ENCODE measurements at places on chromosomes 5 and 9.
A peak's percentile ranks its signal among the peaks of the same experiment; 100 is the strongest.

- no peak for DNase-seq
Observed at GRCh38 chr5:180116077-180116999, 44.8 kb upstream of the RNF130 start.

DNA sequence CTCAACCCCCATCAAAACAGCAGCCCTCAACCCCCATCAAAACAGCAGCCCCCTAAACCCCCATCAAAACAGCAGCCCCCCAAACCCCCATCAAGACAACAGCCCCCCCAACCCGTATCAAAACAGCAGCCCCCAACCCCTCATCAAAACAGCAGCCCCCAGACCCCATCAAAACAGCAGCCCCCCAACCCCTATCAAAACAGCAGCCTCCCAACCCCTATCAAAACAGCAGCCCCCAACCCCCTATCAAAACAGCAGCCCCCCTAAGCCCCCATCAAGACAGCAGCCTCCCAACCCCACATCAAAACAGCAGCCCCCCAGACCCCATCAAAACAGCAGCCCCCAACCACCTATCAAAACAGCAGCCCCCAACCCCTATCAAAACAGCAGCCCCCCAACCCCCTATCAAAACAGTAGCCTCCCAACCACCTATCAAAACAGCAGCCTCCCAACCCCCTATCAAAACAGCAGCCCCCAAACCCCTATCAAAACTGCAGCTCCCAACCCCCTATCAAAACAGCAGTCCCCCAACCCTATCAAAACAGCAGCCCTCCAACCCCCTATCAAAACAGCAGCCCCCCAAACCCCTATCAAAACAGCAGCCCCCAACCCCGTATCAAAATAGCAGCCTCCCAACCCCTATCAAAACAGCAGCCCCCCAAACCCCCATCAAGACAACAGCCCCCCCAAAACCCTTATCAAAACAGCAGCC is 1.2 kb downstream of the TPPP start:
- DNase-seq, result no peak

DNA sequence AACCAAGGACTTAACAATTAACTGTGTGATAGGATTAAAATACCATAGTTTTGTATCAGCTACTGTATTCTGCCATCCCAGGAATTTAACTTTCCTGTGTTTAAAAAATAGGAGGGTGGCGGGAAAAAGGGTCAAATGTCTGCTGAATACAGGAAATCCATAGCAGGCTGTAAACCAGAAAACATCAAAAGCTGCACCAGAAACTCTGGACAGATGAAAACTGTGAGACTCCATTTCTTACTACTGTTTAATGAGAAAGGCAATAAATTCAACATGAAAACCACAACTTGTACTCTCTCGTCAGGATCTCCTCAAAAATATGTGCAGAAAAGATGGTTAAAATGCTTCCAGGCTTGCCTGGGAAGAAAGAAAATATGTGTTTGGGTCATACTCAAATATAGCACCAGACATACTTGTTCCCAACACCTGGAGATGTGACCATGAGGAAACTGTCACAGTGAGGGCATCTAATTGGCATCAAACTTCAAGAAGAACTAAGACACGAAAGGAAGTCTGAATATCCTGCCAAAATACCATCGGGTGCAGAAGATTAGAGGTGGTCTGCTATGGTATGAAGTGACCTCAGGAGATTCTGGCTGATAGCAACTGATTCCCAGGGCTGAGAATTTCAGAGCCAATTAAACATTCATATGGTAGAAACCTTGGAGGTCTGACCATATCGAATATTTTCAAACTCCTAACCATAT is 164.7 kb upstream of the TARS1 start:
- DNase-seq, result no peak

GRCh38 chr9:97413462-97413861 is 1.6 kb downstream of the TDRD7 start:
- DNase-seq, result no peak

- peak; percentile 24 for DNase-seq
Observed at GRCh38 chr5:39148983-39149534, 70.3 kb downstream of the FYB1 start.

DNA sequence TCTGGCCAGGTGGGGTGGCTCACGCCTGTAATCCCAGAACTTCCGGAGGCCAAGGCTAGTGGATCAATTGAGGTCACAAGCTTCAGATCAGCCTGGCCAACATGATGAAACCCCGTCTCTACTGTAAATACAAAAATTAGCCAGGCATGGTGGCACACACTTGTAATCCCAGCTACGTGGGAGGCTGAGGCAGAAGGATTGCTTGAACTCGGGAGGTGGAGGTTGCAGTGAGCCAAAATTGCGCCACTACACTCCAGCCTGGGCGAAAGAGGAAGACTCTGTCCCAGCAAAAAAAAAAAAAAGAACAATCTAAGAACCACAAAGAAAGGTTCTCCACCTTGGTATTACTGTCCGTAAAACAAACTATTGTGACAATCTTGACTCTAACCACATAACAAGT is 9.7 kb downstream of the MYO10 start:
- DNase-seq, result no peak

- DNase-seq, result no peak
Observed at GRCh38 chr9:79221084-79221483, 350.7 kb upstream of the TLE4 start.

DNA sequence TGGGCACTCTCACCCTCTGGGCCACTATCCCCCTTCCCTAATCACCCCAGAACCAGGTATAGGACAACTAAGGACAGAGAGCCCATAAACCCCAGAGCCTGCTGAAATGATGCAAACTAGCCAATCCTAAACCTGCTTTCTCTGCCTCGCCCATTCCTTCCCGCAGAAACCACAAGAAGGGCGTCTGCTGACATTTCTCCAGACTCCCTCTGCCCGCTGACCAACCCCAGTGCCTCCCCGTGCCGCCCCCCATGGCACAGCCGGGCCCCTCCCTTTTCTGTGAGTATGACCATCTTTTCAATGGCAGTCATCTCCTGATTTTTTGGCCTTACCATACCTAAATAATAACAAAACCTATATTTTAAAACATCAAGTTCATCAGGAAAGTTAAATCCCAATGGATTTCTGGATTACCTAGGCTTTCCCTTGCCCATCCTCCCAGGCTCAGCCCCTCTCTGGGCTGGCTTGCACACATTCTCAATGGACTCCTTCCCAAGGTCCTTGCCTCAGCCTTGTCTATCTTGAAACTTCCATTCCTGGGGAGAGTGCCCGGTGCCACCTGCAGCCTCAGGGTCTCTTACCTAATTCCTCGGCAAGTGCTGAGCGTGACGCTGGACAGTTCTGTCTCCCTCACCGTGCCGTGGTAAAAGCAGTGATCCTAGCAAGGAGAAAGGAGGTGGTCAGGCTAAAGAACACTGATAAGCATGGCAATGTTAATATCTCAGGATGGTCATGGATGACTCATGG is 45.2 kb downstream of the ADAM19 start:
- DNase-seq, result no peak

DNA sequence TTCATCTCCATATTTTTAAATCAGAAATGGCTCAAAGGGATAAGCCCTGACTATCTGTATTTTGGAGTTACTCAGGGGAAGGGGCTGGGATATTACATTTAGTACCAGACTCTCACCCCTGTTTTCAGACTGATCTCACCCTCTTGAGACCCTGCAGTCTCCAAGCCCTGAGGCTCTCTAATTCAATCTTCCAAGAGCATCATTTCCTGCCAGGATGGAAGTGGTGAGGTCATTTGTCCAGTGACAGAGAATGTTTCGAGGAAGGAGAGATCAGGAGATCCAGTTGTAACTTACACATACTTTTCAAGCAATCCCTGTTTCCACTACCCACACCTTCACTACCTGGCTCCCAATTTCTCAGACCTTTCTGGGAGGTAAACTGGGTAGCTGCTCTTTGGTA is 295.5 kb upstream of the EFNA5 start:
- no peak for DNase-seq

DNA sequence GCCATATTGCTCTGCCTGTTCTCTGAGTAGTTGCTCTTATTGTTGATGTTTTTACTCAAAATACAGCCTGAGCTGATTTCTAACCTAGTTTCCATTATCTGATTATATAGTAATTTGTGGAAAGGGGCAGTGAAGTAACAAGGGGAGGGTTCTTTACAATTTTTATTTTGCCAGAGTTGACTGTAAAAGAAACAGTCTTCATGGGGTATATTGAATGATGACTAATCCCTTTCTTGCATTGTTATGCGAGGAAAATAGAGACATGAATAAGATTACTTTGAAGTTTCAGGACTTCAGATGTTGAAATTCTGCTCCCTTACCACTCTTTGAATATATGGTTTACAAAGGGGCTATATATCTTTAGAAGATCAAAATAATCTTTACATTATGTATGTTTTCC is 9.1 kb upstream of the LRRC70 start:
- DNase-seq, result no peak

DNA sequence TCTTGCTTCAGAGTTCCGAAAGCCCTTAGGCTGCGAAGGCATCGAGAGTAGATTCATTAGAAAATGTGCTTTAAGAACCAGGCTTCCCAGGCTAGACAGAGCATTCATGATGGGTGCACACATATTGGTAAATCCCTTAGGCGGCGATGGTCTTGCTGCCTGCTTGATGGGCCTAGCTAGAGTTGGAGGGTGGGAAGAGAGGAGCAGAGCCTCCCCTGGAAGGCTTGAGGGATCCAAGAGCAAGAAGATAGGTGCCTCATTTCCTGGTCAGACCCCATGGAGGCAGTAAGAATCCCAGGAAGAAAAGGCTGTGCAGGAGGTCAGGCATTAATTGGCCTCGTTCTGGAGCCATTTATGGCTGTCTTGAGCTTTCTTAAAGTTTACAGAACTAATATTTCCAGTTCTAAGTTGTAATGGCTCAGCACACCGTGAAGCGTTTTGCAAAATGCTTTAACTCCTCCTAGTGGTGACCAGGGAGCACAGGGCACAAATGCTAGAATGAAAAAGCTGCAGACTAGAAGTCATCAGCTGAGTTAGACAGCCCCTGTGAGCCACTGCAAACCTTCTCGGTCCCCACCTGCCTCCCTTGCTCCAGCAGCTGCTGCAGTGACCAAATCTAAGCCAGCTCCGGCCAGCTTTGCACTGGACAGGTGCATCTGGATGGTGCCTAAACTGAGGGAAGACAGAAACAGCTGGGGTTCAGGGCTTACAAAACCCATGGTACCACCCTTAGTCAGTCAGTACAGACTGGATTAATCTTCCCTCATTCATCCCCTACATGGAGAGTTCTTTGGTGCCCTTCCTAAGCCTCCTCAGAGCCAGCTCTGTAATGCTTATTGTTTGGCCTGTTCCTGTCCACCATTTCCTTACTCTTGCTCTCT is 14.7 kb downstream of the SLC45A2 start:
- peak; percentile 46 for DNase-seq

Data from kidney (tissue), 22 donors.